ENCODE measurements at places on chromosomes 7 and 10. TPM values are rescaled to one million over a fixed set of nuclear protein-coding genes. Genes with fewer than 3 reads are reported as not detected.

Gene ARL5B
- 28.5 TPM for total RNA-seq

Gene CTAGE15
- total RNA-seq = not detected

Gene VSTM4
- total RNA-seq = 1.6 TPM

Gene OR2A25
- total RNA-seq = not detected

Gene GHRHR
- not detected for total RNA-seq

Gene TMEM178B
- total RNA-seq = 0.18 TPM

Gene RNF32
- 0.69 TPM for total RNA-seq

Gene HPSE2
- total RNA-seq = not detected

Gene SPAM1
- total RNA-seq = not detected

Gene SPDYE9
- total RNA-seq = not detected

Gene AGAP4
- total RNA-seq = 6.4 TPM

Gene HMX2
- total RNA-seq = not detected

Gene HMX3
- total RNA-seq = not detected

Gene NPFFR1
- total RNA-seq = not detected

Gene CYP2C18
- total RNA-seq = not detected

Gene TAS2R41
- not detected for total RNA-seq

Gene DPCD
- 44.2 TPM for total RNA-seq

Gene ADK
- 22.6 TPM for total RNA-seq

Gene TBATA
- not detected for total RNA-seq

Gene CTTNBP2
- total RNA-seq = 0.78 TPM

Gene PNLIPRP1
- total RNA-seq = not detected

Gene HOXA7
- 1.8 TPM for total RNA-seq

Gene FAM25C
- total RNA-seq = not detected

Gene PCDH15
- total RNA-seq = under 0.01 TPM

Gene SAP25
- not detected for total RNA-seq

Gene SEMA3E
- total RNA-seq = 0.18 TPM

Gene FBH1
- 116 TPM for total RNA-seq

Gene CALML3
- not detected for total RNA-seq

Gene ANXA8L1
- total RNA-seq = 2.9 TPM

Gene BHLHA15
- total RNA-seq = 1.3 TPM

Gene AKR1C4
- not detected for total RNA-seq

Gene ACTL6B
- total RNA-seq = not detected

Gene GJD4
- not detected for total RNA-seq

Gene NT5C3A
- total RNA-seq = 12.2 TPM

Gene ATOH7
- not detected for total RNA-seq

Gene HIF1AN
- 22.2 TPM for total RNA-seq

Gene SNX10
- 0.32 TPM for total RNA-seq

Gene ZNF775
- total RNA-seq = 5.9 TPM

Measured in smooth muscle cell of the umbilical artery (primary cell).